Myometrial cell (primary cell): ENCODE measurements at places on chromosomes 2 and 18. TPM values are rescaled to one million over a fixed set of nuclear protein-coding genes. Genes with fewer than 3 reads are reported as not detected.

Gene CETN1
- not detected in 2 replicates for total RNA-seq

Gene DAW1
- 2.8 and 9.8 TPM in 2 replicates for total RNA-seq

Gene CCDC178
- 0.89 and 2.0 TPM in 2 replicates for total RNA-seq

Gene FAP
- 72.6 and 84.9 TPM in 2 replicates for total RNA-seq

Gene COL4A4
- total RNA-seq: not detected in 2 replicates

Gene FAM168B
- 76.7 and 89.3 TPM in 2 replicates for total RNA-seq

Gene IL1RL1
- total RNA-seq: 0.29 and 2.5 TPM in 2 replicates

Gene TTN
- total RNA-seq: under 0.01 TPM in 2 replicates
